NCI-H187 treated with DMSO at 0.1 percent for 48 hours (cell line): ENCODE measurements at places on chromosomes 5 and 9.

- no peak for DNase-seq
Observed at GRCh38 chr5:119022017-119022745, 33.8 kb upstream of the DTWD2 start.

DNA sequence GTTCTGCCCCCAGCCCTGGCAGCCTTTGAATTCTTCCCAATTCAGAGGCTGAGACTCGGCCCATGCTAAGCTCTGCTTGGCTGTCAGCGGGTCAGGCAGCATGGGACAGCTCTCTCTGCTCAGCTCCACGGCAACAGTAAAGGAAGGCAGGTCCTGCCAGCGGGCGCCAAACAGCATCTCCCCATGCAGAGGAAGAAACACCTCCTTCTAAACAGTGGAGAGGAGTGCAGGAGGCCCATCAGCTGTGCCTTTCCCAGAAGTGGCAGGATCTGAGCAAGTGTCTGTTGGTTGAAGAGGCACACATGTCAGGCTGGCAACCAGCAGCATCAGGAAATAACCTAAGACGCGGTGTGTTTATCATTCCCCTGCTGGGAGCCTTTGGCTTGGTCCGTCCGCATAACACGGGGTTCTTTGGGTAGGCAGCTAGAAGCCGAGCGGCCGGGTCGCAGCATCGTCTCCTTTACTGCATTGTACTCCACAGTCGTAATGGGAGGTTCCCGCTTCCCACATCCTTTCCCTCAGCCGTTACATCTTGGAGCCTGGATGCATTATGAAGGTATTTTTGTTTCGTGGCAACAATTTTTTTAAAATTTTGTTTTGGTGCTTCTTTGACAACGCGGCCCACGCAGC, 42.7 kb upstream of the NCS1 start:
- no peak for DNase-seq

DNA sequence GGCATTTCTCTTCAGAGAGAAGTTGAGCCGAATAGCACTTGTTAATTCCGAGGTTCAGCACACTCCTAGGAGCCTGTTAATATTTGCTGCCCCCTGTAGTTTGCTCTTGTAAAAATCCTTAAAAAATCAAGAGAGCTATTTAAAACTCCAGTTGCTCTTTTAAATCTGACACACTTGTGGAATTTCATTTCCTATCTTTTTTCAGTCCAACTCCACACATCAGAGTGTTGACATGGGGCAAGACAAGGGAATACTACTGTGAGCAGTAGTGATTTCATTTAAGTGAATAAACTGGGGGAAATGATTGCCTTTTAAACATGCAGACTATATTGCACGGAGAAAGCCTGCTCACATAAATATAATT, 1096.3 kb upstream of the DMAC1 start:
- no peak for DNase-seq

- DNase-seq: no peak
Observed at GRCh38 chr5:16366491-16366890, 99.1 kb downstream of the ZNF622 start.

DNA sequence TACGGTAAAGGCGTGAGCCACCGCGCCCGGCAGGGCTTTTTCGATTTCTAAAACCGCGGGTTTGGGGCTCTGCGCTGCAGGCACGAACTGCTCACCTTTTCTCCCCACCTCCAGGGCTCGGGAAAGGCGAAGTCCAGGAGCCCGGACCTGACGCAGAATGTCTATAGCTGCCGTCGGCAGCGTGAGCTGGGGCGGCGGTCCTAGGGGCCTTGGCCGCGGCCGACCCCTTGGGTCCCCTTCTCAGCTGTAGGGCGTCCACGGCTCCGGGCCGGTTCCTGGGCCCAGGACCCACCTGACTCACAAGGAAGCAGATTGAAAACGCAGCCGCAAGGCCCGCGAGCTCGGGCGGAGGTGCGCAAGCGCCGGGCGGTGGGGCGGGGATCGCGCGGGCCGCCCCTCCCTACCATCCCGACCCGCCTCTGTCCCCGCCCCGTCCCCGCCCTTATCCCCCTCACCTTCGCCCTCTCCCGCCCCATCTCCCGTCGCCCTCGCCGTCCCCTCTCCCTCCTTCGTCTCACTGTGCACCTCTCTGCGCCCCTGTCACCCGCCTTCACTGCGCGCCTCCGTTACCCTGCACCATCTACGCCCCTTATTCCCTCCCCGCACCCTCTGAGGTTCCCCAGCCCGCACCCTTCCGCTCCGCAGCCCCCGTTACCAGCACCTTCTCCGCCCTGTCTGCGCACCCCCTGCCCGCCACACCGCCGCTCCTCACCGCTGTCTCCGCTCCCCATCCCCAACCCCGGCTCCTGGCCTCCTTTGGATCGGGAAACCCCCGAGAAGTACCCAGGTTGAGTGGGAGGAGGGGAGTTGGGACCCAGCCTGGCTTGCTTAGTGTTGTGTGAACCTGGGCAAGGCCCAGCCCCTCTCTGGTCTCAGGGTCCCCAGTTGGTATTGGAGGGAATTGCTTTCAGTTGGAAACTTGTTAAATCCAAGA, at the start of gene HDHD3:
TSS of gene HDHD3 (minus strand) at position 353 of the 934 bp plus-strand sequence. CDS start 2,632 bp downstream, outside the sequence.
- no peak for DNase-seq

- DNase-seq: no peak
Observed at GRCh38 chr5:83048277-83048676, 28.9 kb downstream of the TMEM167A start.

GRCh38 chr5:11384441-11385250, 519.6 kb downstream of the CTNND2 start:
- DNase-seq: no peak

GRCh38 chr9:6955251-6955921, 197.6 kb downstream of the KDM4C start:
- no peak for DNase-seq

DNA sequence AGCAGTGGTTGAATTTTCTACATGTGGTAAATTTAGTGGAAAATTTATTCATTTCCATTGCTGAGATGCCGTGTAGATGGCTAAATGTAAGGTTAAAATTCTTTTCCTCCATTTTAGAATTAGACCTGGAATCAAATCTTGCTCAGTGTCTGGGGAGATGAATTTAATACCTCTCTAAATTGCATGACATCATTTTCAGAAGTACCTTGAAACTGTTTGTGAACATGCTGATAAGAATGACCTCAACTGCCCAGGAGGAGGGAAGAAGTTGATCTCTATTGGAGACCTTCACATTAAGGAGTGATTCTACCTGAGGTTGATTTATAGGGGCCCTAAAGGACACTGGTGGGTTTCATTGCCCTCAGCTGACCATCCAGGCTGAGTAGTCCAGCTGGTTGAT, 116.7 kb upstream of the EGFLAM start:
- DNase-seq: no peak

GRCh38 chr5:161846746-161847145, 1.2 kb upstream of the GABRA1 start:
- DNase-seq: no peak

DNA sequence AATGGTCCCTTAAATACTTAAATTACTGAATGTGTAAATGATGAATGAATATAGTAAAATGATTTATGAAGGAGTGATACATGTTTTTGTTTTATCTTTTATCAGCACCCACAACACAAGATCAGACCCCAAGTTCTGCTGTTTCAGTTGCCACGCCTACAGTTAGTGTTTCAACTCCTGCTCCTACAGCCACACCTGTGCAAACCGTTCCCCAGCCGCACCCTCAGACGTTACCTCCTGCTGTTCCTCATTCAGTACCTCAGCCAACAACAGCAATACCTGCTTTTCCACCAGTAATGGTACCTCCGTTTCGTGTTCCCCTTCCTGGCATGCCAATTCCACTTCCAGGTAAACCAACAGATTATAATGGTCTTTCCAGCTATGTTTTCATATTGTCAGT, 16.3 kb downstream of the TCERG1 start:
- DNase-seq: no peak

DNA sequence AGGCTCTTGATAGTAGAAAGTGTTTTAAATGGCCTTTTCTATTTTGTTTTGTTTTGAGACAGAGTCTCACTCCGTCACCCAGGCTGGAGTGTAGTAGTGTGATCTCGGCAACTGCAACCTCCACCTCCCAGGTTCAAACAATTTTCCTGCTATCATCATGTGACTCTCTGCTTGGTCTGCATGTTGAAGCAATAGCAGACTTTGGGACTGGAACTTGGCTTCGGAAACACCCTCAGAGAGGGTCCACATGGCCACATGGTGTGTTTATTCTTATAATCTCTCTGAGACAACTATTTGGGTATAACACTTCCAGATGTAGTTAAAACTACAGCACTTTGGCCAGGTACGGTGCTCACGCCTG, 10.9 kb downstream of the SLC1A1 start:
- no peak for DNase-seq

DNA sequence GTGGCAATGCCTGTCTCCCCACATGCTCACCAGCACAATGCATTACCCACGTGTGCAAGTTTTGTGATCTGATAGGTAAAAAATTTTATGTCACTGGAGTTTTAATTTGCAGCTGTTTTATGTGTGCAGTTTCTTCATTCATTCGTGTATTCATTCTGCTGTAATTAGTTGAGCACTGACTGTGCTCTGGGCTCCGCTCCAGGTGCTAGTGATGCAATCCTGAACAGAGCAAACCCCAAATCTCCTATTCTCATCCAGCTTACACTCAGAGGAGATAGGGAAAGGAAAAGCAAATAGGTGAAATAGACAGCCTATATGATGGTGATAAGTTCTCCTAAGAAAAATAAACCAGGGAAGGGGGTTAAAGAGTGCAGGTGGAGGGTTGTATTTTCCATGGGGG, 148.4 kb downstream of the TENT4A start:
- DNase-seq: no peak

- DNase-seq: no peak
Observed at GRCh38 chr5:141484641-141485311, at the start of gene PCDHGC4. Gene PCDHGC4 (plus strand): TSS chr5:141485030. CDS start chr5:141485174, 144 bp downstream.

DNA sequence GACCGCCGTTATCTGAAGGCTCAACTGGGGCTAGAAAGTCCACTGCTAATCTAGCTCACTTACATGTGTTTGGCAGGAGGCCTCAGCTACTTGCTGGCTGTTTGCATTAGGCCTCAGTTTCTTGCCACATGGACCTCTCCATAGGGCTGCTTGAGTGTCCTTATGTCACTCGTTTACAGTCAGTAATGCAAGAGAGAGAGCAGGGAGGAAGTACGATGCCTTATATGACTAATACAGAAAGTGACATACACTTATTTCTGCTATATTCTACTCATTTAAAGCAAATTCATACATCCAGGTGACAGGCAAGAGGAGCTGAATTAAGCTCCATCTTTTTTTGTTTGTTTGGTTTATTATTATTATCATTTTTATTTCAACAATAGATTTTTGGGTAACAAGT, 179.6 kb downstream of the LURAP1L start:
- no peak for DNase-seq

GRCh38 chr9:27398982-27399653, 102.2 kb upstream of the EQTN start:
- peak; percentile 57 for DNase-seq

DNA sequence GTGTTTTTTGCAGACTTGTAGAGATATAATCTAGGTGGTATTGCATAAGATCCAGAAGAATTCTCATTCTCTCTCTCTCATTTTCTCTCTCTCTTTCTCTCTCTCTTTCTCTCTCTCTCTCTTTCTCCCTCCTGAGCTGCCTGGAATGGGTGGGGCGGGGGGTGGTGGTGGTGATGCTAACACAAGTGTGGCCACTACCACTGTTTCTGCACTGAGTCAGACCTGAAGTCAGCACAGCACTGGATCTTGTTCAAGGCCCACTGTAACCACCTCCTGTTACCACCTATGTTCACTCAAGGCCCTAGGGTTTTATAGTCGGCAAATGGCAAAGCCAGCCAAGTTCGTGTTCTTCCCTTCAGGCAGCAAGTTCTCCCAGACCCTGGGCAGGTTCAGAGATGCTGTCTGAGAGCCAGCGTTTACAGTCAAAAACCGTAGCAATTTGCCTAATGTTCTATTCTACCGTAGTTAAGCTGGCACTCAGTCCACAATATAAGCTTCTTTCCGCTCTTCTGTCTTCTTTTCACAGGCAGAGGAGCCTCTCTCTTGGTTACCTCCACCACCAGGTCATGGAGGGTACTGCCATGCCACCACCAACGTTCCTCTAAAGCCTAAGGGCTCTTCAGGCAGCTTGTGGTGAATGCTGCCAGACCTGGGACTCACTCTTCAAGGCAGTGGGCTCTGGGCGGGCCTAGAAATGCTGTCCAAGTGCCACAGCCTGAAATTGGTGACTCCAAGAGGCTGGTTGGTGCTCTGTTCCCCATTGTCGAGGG, 235.7 kb upstream of the PRR16 start:
- DNase-seq: no peak

DNA sequence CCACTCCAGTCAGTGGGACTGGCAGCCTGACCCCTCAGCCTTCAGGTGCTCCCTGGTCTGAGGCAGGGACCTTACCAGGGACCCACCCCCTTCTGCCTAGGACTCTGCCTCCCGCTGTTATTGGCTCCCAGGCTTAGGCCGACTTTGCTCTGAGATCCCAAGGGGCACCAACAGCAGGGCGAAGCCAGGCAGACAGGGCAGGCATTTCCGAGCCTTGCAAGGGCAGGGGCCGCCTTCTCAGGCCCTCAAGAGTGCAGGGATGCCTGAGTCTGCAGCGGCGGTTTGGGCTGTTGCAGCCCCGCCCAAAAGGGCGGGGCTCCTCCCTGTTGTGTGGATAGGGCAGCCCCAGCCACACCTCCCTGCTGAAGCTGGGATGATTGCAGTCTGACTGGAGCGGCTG, 644.6 kb downstream of the PRR16 start:
- no peak for DNase-seq

GRCh38 chr9:33815781-33816180, 1.2 kb upstream of the UBE2R2 start:
- no peak for DNase-seq

DNA sequence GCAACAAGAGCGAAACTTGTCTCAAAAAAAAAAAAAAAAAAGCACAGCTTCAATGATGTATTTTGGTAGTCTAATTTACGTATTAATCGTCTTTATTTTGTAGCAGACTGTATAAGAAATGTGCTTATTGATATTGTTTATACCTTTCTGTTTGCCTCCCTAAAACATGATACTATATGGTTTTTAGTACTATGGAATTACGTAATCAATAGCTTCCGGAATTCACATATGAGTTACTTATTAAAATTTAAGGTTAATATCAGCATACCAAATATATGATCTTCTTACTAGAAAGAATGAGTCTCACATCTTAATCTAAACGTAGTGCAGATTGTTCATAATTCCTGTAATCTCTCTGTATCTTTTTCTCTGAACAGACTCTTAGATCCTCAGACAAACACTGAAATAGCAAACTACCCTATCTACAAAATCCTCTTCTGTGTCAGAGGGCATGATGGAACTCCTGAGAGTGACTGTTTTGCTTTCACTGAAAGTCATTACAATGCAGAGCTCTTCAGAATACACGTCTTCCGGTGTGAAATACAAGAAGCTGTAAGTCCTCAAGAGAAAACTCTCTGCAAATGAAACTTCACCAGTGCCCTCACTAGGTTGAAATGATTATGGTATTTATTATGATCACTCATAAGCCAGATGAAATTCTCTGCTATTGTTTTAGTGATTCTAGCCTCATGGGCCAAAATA, 44.4 kb upstream of the GPR21 start:
- no peak for DNase-seq

GRCh38 chr9:93209097-93209496, 25.2 kb downstream of the WNK2 start:
- DNase-seq: no peak
